ENCODE measurements at places on chromosomes 3 and 15.

- no peak for DNase-seq
Measured at GRCh38 chr3:184228376-184229137, 828 bp upstream of the VWA5B2 start.

DNA sequence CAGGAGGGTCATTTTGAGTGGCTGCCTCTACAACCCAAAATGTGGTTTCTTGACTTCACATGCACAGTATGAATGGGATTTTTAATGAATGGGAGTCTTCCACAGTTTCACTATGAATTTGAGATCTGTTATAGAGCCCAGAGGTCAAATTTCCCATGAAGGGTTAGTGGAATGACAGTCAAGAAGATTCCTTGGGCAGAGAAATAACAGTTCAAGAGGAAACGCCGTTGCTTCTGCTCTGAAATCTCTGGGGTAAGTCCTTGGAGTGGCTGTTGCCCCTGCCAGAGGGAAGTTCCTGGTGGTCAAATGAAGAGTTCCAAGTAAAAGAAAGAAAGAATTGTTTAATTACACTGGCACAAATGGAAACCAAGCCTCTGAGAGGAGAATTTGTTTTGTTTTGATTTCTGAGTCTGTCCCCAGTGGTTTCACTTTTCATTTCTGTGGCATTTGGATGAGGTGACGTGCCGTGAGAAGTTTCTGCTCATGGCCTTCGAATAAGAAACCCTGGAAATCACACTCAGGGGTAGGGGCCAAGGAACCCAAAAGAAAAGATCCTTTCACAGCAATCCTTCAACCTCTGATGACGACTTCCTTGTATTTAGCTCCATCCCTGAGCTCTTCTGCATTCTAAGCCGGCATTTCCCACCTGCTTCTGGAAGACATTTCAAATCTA, 77.5 kb upstream of the IL12A start:
- no peak for DNase-seq

DNA sequence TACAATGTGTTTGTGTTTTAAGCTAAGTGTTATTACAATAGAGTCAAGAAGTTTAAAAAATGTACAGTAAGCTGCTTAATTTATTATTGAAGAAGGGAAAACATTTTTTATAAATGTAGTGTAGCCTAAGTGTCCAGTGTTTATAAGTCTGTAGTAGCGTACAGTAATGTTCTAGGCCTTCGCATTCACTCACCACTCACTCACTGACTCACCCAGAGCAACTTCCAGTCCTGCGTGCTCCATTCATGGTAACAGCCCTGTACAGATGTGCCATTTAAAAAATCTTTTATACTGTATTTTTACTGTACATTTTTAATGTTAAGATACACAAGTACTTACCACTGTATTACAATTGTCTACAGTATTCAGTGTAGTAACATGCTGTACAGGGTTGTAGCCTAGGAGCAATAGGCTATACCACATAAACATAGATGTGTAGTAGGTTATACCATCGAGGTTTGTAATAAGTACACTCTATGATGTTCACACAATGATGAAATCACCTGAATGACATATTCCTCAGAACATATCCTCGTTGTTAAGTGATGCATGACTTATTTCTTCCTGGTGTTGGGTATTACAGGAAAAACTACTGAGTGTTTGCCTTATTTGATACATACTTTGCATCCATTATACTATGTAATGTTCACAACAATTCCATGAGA, 156.6 kb upstream of the NUDT16 start:
- DNase-seq: no peak

- no peak for DNase-seq
Measured at GRCh38 chr3:46729038-46729437, 11.4 kb upstream of the PRSS50 start.

- no peak for DNase-seq
Measured at GRCh38 chr3:113660896-113661295, 35.5 kb downstream of the USF3 start.

GRCh38 chr3:29426302-29427226, 145.7 kb downstream of the RBMS3 start:
- no peak for DNase-seq

- no peak for DNase-seq
Measured at GRCh38 chr3:38702231-38702630, 52.7 kb upstream of the SCN5A start.

- no peak for DNase-seq
Measured at GRCh38 chr3:30180310-30181177, 425.9 kb upstream of the TGFBR2 start.

- DNase-seq: no peak
Measured at GRCh38 chr3:128390867-128391266, 75.8 kb downstream of the DNAJB8 start.

- DNase-seq: no peak
Measured at GRCh38 chr3:20890111-20890519, 704.1 kb upstream of the SGO1 start.

DNA sequence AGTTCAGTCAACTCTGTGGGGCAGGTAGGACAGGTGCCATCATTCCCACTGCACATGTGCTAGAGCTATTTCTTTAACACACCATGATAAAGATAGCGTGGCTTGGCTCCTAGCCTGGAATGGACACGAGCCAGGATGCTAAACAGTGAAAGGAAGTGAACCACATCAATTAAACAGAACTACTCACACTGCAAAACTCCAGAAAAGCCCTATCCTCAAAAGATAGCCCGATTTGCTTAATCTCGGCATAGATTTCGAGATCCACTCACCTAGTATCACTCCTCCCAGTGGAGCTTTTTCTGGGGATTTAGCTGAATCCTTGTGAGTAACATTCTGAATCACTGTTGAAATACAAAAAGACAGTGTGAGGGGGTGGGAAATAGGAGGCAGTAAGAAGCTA, 118.0 kb downstream of the ABI3BP start:
- no peak for DNase-seq

GRCh38 chr15:38069511-38070011, 135.1 kb downstream of the TMCO5A start:
- no peak for DNase-seq

Data from central memory CD4-positive, alpha-beta T cell (primary cell).